ENCODE measurements at places on chromosomes 12 and 14.

DNA sequence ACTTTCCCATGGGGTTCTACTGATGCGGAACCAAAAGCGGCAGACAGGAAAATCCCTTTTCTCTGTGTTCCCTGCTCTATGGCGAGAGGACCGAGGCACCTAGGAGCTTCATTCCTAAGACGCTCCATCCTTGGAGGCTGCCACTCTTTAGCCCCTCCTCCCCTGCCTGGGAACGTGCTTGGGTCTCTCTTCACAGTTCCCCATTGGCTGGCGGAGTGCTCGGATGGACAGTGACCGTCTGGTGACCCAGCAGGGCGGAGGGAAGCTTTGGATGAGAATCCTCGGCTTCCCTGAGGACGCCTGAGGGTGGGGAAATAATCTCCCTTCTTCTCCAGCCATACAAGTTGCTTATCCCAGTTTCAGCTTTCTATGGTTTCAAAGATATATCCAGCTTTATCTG is 37.3 kb downstream of the KCNA5 start:
- no peak for DNase-seq

- DNase-seq = no peak
These were observed 236.4 kb upstream of the RGS6 start for GRCh38 chr14:71695611-71696350.

DNA sequence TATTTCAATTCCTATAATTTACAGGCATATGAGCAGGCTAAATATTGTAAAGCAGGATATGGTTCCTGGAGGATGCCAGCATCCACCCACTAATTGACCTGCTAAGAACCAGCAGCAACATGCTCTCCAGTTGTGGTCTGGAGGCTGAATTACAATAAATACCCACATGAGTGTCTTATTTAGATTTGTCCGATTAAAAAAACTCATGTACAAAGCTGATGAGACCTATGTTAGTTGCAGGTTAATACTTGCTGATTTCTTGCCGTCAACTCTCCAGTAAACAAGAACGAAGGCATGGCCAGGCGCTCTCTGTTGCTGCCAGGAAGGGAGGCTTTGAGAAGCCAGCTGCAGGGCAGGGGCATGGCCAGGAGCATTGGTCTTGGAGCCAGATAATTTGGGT is 169.3 kb upstream of the PRICKLE1 start:
- DNase-seq = no peak

GRCh38 chr12:47367912-47368537 is 288.3 kb upstream of the AMIGO2 start:
- DNase-seq = no peak

- DNase-seq = no peak
These were observed 12.2 kb downstream of the MYRFL start for GRCh38 chr12:69837191-69837590.

GRCh38 chr12:46373301-46374296 is 1.0 kb upstream of the SLC38A2 start:
- DNase-seq = peak; percentile 68

DNA sequence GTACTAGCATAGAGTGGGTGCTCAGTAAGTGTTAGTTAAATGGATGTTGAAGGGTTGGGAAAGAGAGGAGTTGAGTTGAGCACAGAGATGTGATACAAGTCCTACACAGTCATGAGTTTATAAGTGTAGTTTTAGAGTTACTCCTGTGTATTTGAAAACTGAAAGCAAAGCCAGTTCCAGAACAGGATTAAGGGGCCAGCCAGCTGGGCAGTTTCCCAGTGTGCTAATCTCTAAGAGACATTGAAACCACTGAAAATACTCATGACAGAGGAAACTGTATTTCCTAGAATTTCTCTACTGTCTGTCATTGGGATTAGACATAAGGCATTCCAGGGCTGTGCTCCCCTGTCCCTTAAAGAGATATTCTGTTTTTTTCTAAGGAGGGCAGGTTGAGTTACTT is 101.0 kb downstream of the DERA start:
- no peak for DNase-seq

DNA sequence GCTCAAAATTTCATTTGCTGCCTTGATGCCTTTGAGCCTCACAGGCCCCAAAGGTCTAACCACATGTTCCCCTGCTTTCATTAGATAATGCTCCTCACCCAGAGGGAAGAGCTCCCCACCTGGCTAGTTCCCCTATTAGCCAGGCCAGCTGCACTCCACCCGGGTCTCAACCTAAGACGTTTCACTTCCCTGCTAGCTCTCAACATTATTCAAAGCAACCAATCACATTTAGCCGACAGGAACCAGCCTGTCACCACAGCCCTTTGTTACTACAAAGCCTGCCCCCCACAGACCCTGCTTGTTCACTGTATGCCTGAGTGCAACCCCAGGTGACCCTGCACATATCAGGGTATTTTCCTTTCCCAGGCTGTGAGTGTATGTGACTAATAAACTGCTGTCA is 78.6 kb downstream of the SLC15A5 start:
- no peak for DNase-seq

GRCh38 chr12:13375583-13376345 is 179.2 kb downstream of the EMP1 start:
- DNase-seq = no peak

- no peak for DNase-seq
These were observed 112.3 kb downstream of the PAPOLA start for GRCh38 chr14:96614481-96614881.

GRCh38 chr12:108802101-108802961 is 55.1 kb downstream of the SSH1 start:
- peak; percentile 96 for DNase-seq

- DNase-seq = no peak
These were observed 17.2 kb downstream of the CLEC2B start for GRCh38 chr12:9851927-9852326.

DNA sequence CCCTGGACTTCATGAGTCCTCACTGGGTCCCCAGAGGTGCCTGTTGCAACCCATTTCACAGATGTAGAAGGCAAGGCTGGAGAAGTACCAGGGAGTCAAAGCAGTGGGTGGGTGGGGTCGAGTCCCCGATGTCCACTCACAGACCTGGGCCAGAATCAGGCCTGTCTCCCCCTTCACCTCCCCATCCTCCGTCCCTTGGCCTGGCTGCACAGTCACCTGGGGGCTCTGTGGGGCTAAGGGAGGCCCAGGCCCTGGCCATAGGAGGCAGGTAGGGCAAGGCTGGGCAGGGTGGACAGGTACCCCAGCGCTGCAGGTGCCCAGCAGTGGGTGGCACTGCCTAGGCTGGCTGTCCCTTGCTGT is 29.5 kb downstream of the RTL1 start:
- no peak for DNase-seq

DNA sequence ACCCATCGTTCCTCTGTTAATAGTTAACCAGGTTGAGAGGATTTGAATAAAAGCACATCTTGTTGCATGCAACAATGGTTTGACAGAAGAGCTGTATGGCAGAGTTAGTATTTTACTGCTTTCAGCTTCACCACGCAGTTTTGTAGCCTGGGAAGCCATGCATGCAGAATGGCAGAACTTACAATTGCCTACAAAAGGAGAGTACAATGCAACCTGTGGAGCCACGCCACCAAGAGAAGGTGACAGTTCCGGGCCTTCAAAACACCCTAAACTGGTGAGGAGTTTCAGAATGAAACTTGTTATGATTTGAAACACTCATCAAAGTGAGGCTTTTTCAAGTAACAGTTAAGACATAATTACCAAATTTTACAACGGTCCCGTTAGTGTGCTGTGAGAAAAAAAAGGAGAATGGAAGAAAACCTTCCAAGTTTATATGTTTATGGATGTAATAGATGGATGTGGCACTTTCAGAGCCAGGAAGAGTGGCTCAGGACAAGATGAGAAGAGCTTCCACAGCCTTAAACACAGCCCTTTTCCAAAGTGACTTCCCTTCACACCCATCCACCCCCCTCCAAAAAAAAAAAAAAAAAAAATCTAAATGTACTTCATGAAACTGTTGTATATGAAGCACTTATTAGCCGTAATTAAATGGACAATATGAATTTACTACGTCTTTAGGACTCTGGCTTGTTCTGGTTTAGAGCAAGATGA is 158.7 kb downstream of the EGLN3 start:
- DNase-seq = no peak

- no peak for DNase-seq
These were observed 34.2 kb downstream of the ARID4A start for GRCh38 chr14:58332561-58332960.

GRCh38 chr12:77060883-77061240 is 4.5 kb downstream of the E2F7 start:
- DNase-seq = no peak

DNA sequence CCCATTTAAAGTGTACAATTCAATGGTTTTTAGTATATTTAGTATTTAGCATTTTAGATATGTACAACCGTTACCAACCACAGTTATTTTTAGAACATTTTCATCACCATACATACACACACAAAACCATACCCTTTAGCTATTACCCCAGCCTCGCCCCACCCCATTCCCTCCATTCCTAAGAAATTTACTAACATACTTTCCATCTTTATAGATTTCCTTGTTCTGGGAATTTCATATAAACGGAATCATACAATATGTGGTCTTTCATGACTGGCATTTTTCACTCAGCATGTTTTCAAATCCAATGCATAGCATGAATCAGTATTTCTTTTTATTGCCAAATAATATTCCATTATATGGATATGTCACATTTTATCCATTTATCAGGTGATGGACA is 101.5 kb downstream of the TAOK3 start:
- peak; percentile 14 for DNase-seq

DNA sequence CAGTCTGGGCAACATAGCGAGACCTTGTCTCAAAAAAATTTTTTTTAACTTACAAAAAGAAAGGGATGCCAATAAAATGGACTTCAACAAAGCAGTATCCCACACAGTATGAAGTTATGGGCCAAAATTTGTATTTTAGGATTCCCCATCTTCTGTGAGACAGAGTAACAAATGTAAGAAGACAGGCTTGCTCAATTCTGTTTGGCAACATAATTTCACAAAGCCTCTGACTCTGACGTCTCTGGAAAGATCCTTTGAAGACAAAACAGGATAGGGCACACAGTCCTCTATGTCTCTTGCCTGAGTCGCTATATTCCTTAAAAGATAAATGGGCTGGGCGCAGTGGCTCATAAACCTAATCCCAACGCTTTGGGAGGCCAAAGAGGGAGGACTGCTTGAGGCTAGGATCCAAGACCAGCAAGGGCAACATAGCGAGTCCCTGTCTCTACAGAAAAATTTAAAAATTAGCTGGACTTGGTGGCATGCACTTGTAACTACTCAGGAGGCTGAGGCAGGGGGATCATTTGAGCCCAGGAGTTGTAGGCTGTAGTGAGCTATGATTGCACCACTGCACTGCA is 1.1 kb upstream of the HOMEZ start:
- no peak for DNase-seq

- no peak for DNase-seq
These were observed 106.4 kb upstream of the SRRM4 start for GRCh38 chr12:118874698-118875548.

GRCh38 chr12:128178565-128178964 is 88.4 kb upstream of the TMEM132C start:
- no peak for DNase-seq

- peak; percentile 57 for DNase-seq
These were observed 1.1 kb upstream of the UBC start for GRCh38 chr12:124915239-124916236.

GRCh38 chr14:24959791-24960331 is 90.1 kb downstream of the STXBP6 start:
- DNase-seq = no peak

GRCh38 chr14:87351007-87351406 is 642.0 kb downstream of the GALC start:
- no peak for DNase-seq

DNA sequence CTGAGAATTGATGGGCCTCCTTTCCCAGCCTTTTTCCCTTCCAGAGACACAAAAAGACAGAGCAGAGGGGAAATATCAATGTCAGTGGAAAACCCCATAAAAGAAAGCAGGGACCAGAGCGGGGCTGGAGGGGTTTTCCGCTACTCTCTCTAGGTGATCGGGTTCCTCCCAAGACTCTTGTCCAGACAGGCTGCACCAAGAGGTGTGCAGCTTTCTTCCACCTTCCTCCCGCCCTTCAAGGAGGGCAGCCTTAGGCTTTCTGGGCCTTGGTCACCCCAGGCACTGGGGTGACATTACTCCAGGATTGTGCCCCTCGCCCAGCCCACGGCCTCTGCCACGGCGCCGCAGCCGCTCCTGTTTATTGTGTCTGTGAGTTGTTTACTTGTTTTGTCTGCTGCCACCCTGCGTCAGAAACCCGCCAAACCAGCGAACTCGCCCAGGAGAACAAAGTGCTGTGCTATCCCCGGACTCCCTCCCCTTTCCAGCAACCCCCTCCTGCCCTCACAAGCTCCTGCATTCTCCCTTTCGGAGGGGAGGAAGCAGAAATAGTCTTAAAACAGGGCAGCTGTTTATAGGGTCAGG is 6.7 kb upstream of the HOXC6 start:
- peak; percentile 61 for DNase-seq

GRCh38 chr14:76920331-76921087 is 94.3 kb downstream of the LRRC74A start:
- DNase-seq = peak; percentile 84

DNA sequence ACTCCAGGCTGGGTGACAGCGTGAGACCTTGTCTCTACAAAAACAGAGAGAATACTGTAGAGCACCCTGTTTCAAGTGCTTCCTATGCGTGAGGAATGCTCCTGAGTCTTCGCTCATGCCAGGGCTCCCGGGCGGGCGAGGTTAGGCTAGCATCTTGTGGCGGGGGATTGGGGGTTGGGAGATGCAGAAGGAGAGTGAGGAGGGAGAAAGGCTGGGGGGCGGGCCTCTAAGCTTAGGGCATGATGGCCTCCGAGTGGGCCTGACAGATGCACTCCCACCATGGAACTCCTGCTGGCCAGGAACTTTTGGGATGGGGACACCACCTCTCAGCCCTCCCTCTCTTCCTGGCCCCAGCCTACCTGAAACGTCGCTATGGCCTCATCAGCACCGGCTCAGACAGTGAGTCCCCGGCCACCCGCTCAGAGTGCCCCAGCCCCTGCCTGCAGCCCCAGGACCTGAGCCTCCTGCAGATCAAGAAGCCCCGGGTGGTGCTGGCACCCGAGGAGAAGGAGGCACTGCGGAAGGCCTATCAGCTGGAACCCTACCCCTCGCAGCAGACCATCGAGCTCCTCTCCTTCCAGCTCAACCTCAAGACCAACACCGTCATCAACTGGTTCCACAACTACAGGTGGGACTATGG is 27.3 kb downstream of the PHETA1 start:
- DNase-seq = no peak

- no peak for DNase-seq
These were observed 93.4 kb upstream of the CPM start for GRCh38 chr12:69026336-69026735.

DNA sequence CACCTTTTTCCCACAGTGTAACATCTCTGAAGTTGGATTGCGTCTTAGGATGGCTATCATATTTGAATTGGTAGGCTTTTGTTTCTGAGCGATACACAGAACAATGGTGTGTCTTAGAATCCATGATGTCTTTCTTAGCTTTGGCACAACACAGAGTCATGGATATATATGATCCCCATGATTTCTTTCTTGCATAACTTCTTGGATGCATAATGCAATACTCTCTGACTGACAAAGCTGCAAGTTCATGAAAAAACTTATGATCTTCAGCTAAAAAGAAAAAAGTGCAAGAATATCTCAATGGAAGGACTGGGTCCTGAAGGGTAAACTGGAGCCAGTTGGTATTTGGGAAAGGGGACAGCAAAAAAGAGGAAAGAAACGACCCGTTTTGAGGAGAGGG is 48.1 kb downstream of the VWF start:
- no peak for DNase-seq

Data from fibroblast of skin of right biceps (primary cell).